ENCODE measurements at places on chromosomes 7 and 10. TPM values are rescaled to one million over a fixed set of nuclear protein-coding genes. Genes with fewer than 3 reads are reported as not detected.

PRTFDC1 gene
- 22.5 TPM for total RNA-seq

NDUFB8 gene
- 247 TPM for total RNA-seq

OPN4 gene
- total RNA-seq, result not detected

LFNG gene
- 8.6 TPM for total RNA-seq

LIPM gene
- total RNA-seq, result not detected

GRCh38 chr10:61302124-61302523 is 151.1 kb downstream of the TMEM26 start:
- DNase-seq, result no peak

DNA sequence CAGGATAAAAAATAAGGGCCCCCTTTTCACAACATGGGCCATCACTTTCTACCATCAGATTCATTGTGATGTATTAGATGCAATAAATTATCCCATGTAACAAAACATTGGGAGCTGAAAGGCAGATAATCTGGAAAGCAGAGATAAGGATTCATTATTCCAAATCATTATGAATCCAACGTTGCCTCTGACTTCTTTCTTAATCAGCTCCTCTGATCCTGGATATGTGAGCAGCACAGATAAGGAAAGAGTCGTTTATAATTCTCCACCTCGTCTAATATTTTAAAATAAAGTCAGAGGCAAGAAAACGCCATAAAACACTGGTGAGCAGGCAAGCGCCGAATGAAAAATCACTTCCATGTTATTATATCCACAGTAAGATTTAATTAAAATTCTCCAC is 13.8 kb upstream of the GATA3 start:
- DNase-seq, result no peak

DNA sequence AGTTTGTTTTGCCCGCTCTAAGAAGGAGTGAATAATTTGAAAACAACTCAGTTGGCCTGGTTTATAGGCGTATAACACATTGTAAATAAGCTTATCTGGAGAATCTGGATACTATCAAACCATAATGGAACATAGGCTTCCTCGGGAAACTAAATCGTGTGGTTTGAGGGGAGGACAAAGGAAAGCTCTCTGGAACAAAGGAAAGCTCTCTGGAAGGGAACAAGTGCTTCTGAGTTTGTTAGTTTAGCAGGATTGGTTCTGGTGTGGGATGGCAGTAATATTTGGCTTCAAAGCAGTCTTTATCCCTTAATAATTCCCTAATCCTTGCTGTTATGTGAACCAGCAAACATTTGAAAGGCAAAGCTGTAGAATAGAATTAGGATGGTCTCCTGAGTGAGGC is 15.0 kb upstream of the SLK start:
- DNase-seq, result no peak

DNA sequence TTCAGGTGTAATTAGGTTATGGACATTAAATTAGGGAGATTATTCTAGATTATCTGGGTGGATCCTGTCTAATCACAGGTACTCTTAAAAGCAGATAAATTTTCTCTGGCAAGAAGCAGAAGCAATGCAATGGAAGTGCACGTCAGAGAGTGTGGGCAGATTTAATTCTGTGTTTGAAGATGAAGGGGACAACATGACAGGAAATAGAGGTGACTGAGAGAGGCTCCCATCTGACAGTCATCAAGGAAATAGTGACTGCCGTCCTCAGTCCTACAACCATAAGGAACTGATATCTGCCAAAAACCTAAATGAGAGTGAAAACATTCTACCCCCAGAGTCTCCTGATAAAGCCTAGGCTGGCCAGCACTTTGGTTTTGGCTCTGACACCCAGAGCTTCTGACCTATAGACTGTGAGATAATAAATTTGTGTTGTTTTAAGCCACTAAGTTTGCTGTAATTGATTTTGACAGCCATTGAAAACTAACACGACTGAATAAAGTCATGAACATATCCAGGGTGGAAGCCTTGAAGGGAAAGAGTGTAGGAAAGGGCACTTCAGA is 30.5 kb upstream of the DDX50 start:
- no peak for DNase-seq

GRCh38 chr10:118369641-118370205 is 27.6 kb upstream of the FAM204A start:
- no peak for DNase-seq

GRCh38 chr7:121395961-121396757 is at the start of gene FAM3C:
FAM3C (minus strand) TSS chr7:121396308; CDS start chr7:121382969, 13,339 bp downstream.
- DNase-seq, result peak; percentile 78

DNA sequence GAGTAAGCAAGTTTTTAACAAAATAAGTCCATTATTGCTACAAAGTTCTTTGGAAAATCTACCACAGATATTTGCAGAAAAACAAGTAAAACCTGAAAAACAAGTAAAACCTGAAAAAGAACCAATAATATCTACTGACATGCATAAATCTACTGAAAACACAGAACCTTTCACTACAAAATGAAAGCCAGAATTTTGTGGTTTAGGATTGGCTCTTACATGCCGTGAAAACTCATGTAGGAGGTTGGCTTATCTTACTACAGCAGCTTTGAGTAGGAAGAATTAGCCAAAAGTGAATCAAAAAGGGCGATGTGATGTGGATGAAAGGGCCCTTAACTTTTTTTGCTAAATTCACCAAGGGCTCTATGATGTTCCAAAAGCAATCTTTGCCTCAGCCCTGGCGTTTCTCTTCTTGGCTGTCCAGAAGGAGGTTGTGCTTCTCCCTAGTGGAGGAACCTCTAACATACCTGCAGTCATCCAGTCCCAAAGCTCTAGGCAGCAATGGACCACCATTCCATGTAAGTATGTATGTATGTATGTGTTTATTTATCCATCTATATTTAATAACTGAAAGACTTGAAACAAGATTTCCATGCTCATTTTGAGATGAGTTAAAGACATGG is 93.5 kb upstream of the ZNF804B start:
- DNase-seq, result no peak
